Heart left ventricle (tissue), 16 donors: ENCODE measurements at places on chromosomes 5 and 9. TPM values are rescaled to one million over a fixed set of nuclear protein-coding genes. Genes with fewer than 3 reads are reported as not detected.

CBY3 gene
- total RNA-seq, result not detected

LAMC3 gene
- 0.69 TPM for total RNA-seq

ADAMTSL1 gene
- total RNA-seq, result 1.4 TPM

FREM1 gene
- 4.0 TPM for total RNA-seq

SHISAL2B gene
- not detected for total RNA-seq

ADAMTS19 gene
- total RNA-seq, result 1.0 TPM

PCDHA7 gene
- not detected for total RNA-seq

MYORG gene
- total RNA-seq, result 6.7 TPM

TAF1L gene
- total RNA-seq, result 0.07 TPM

PIP5K1B gene
- total RNA-seq, result 28.0 TPM

DNA sequence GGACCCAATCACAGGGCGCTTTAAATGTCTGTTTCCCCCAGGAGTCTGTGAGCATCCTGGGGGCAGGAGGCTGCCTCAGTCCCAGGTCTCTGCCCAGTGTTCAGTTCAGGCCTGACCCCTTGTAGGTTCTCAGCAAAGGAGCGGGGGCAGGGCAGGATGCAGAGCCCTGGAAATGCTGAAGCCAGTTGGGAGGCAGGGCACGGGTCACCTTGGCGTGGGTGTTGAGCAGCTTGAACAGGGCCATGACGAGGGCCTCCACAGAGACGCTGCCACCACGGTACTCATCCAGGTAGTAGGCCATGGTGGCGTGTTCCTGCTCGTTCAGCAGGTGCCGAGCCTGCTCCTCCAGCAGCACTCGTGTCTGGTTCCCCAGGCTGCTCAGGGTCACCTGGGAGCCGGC lies 36.3 kb upstream of the AKNA start:
- no peak for DNase-seq

DNA sequence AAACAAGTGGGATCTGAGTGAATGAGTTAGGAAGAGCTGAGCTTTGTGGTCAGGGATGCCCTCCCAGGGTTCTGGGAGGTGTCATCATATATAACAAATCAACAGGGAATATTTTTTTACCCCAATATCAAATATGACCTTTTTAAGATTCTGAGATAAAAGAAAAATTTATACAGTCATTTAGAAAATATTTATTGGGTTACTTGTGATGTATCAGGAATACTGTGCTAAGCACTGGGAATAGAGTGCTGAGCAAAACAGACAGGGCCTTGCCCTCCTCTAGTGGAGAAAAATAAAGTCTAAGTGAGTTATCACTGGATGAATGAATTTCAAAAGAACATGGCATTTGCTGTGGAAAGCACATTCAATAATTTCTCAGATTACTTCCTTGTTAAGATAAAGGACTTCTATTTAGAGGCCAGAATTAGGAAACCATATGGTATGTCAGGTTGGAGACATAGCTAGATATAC lies 102.9 kb downstream of the BOD1 start:
- DNase-seq, result no peak

DNA sequence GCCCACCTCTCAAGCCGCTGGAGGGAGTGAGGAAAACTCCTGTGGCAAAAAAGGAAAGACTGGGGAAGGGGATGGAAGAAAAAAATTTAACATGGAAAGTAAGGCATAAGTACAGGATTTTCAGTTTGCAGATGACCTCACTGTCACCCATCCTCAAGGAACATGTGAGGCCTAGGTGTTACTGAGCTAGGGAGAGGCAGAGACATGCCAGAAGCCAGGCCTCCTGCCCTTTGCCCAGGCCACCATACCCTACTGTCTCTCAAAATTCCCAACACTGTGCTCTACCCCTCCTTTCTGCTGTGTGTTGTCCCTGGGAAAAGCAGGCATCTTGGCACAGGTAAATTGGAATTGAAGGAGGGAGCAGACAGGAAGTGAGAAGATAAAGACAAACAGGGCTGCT lies 4.4 kb upstream of the MGAT1 start:
- no peak for DNase-seq

GRCh38 chr9:110874963-110875674 lies 163.2 kb downstream of the LPAR1 start:
- peak; percentile 48 for DNase-seq

GRCh38 chr9:95317119-95317892 lies at the start of gene FANCC:
Gene FANCC, minus strand, starts transcription at chr9:95317709. Its CDS starts 68,418 bp downstream, at chr9:95249291.
- peak; percentile 95 for DNase-seq

GRCh38 chr9:17280350-17281012 lies 145.6 kb downstream of the CNTLN start:
- DNase-seq, result no peak

- no peak for DNase-seq
Measured at GRCh38 chr5:68930139-68930538, 163.7 kb upstream of the SLC30A5 start.

DNA sequence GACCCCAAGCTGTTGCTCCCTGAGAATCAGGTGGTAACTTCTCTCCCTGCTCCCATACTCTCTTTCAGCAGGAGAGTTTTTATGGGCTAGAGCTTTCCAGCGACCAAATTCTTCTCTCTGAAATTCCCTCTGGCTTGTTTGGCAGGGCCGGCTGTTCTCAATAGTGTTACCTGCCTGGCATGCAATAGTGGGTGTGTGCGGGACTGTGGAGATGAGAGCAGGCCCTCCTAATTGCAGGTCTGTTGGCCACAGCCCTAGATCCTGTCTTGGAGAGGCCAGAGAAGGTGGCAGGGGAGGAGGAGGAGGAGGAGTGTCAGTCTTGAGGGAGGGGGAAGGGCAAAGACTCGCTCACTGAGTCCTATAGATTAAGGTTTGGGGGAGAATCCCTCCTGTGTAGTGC lies 29.5 kb downstream of the AQP7 start:
- no peak for DNase-seq

GRCh38 chr5:74293182-74293581 lies 347.3 kb downstream of the ENC1 start:
- no peak for DNase-seq

DNA sequence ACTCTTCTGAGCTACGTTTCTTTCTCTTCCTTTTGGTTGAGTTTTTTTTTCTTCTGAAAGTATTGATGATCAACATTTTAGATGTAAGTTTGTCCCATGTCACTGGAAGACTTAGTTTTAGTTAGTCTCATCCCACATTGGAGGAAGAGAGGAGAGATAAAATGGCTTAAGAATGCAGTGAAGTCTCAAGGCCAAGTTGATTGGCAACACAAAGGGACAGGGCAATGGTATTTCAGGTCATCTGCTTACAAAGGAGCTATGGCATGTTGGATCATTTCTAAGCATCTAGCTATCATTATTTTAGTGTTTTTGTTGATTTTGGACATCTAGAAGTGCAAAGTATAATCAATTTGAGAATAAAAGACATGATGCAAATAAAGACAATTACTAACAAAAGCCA lies 58.6 kb downstream of the CDKN2A start:
- DNase-seq, result no peak

- no peak for DNase-seq
Measured at GRCh38 chr5:43482490-43483297, 971 bp downstream of the TMEM267 start.

DNA sequence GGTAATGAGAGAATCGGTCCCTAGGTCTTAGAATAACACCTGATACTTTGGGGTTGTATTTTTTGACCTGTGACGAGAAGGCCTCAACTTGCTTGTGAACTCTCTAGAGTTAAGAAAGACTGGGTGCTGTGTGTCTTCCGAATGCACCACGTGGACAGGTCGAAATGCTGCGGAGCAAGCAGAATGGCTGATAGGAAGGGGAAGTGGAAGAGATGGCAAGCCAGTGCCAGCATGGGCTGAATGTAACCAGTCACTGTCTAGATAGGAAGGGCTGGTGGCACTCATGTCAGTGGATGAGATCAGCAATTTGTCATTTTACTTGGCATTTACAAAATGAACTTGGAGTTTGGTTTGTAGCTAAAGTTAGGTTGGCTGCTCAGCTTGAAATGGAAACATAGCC lies 5.6 kb downstream of the OTULINL start:
- DNase-seq, result peak; percentile 61

DNA sequence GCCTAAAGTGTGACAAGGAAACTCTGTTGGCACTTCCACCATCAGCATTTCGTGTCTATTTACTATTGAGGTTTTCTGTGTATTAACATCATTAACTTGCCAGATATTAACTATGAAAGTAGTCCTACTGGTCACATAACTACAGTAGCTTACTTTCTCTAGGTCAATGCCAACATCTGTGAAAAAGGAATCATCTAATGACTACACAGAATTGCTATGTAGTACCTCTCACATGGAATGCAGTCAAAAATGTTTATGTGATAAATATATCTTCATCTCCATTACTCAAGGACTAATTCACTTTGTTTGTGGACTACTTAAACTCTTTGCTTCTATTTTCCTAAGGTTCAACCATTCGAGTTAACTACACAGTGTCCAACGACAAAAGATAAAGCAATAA lies 2.1 kb downstream of the SCAI start:
- no peak for DNase-seq

- DNase-seq, result no peak
Measured at GRCh38 chr5:137172258-137172657, 326.9 kb downstream of the SPOCK1 start.

DNA sequence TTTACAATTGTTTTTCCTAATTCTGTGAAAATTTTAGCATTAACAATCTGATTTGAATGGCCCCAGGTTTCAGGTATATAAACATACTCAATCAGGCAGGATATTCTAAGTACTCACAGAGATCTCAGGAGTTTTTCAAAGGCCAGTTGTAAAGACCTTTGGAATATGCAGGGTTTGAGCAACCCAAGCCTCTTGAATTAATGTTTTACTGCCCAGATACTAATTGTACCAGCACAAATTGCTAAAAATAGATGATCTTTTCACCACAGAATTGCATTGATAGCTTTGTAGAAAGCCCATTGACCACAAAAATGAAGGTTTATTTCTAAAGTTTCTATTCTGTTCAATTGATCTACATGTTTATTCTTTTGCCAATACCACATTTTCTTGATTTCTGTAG lies 186.5 kb downstream of the OSTF1 start:
- DNase-seq, result no peak

DNA sequence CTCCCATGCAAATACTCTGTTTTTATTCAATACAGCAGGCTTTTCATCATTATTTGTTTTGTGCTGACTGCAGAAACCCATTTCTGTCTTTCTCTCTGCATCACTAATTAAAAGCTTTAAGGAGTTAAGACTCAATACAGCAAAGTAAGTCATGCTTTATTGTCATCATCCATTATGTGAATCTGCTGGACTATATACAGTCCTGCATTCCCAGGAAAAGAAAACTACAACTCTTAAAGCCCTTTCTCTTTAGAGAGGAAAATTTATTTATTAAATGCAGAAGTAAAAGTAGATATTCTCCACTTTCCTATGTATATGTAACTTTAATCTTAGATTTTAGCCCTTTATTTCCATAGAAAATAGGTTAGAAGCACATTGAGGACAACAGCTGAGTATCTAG lies 706.6 kb upstream of the RGMB start:
- no peak for DNase-seq

DNA sequence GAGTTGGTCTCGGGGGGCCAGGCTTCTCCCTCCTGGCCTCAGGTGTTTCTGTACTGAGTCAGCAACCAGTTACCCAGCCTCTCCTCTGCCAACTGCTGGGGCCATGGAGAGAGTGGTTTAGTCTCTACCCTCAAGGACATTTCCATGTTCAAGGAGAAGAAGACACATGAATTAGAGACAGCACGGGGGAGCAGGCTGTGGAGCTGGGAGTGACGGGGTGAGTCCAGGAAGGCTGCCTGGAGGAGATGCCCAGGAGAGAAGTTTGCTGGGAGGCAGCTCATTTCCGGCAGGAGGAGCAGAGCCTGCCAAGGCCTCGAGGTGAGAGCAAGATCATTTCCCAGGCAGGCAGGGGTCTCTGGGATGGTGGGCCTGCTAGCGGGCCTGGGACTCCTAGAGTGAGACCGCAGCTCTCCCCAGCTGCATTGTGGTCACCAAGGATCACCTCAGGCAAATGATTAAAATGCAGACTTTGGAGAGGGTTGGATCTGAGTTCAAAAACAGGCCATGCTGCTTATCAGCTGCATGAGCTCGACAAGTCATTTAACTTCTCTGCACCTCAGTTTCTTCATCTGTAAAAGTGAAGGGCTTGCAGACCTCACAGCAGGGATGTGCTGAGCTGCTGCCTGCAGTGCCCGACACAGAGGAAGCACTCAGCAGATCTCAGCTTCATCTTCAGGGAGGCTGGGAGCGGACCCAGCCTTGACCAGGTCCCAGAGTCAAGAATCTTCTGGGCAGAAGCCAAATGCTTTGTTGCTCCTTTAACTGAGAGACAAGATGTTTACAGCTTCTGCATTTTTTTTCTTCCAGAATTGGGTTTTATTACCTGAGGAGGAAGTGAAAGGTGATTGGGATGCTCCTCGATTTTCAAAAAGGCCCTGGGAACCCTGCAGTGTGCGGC lies 35.2 kb downstream of the NEK6 start:
- DNase-seq, result no peak

GRCh38 chr9:126114409-126114760 lies 212.2 kb upstream of the MVB12B start:
- DNase-seq, result no peak

GRCh38 chr5:56168066-56168478 lies 65.1 kb downstream of the ANKRD55 start:
- no peak for DNase-seq

GRCh38 chr9:14262827-14263226 lies 51.1 kb downstream of the NFIB start:
- DNase-seq, result no peak

DNA sequence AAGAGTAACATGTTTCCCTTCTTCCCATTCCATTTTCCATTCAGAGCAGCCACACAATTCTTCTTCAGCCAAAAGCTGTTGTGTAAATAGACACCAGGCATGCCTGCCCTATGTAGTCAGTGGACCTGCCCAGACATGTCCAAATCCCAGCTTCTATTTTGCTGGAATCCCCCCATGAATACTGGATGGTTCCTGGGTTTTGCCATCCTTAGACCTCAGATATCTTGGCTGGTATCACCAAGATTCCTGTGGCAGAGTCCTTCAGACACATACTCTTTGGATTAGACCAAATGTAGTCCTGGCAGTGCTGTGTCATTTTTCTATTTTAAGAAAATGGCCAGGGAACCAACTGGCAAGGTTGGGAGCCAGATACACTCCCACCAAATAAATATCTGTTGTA lies 10.3 kb downstream of the FST start:
- no peak for DNase-seq

- DNase-seq, result no peak
Measured at GRCh38 chr9:112273876-112274275, 59.5 kb downstream of the PTBP3 start.

DNA sequence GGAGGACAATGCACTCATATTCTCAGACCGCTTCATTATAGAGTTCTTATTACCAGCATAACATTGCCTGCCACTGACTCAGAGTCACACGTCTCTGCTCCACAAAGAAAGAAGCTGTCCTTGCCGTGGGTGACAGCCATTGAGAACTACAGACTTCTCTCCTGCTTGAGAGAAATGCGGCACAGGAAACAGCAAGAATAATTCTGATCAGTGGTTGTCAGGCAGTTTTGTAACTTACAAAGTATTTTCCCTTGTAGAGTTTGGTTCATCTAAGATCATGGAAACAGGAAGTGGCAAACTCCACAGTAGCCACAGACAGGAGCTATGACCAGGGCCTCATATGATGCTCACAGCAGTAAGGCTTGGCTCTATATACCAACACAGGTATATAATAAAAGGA lies 47.0 kb downstream of the KCNV2 start:
- DNase-seq, result no peak
